Activated T-cell treated with anti-CD3 and anti-CD28 coated beads for 48 hours (primary cell): ENCODE measurements at places on chromosomes 5 and 9.
A peak's percentile ranks its signal among the peaks of the same experiment; 100 is the strongest.

GRCh38 chr9:21395778-21396717 lies 10.8 kb upstream of the IFNA2 start:
- DNase-seq: peak; percentile 42

- no peak for DNase-seq
These were observed 139.4 kb downstream of the GNAQ start for GRCh38 chr9:77892171-77892570.

DNA sequence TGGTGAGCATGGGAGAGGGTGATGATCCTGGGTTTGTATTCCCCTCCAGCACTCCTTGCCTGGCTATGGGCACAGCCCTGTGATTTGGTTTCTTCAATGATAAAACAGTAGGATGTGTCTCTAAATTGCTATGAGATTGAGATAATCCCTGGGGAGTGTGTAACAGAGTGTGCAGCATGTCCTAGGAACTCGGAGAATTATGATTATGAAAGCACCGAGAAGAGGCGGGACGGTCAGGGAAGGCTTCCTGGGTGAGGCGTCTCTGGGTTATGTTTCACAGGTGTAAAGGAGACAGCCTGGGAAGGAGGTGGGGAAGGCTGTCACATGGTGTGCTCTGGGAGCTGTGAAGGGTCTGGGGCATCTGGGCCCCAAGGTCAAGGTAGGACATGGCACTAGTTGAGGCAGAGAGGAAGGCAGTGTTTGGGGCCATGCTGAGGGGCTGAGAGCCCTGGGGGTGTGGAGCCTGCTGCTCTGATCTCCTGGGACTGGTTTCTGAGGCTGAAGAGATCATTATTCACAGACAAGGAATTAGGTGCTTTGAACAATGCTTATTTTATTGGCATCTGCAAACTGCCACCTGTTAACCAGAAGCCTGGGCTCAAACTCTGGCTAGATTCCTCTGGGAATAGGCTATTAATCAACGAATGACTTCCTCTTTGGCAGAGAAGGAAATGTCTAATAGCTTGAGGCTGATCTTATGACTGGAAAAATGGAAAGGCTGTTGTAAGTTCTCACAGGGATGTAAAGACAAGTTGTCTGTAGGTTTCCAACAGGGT lies 73.8 kb upstream of the IL12B start:
- no peak for DNase-seq

DNA sequence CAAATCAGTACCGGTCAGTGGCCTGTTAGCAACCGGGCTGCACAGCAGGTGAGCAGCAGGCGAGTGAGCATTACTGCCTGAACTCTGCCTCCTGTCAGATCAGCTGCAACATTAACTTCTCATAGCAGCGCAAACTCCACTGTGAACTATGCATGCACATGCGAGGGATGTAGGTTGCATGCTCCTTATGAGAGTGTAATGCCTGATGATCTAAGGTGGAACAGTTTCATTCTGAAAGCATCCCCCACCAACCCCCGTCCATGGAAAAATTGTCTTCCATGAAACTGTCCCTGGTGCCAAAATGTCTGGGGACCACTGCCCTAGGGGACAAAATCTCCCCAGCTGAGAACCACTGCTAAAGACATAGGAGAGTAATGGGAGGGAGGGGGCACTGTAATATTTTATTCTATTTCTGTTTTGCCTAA lies 51.1 kb downstream of the P4HA2 start:
- DNase-seq: no peak

- no peak for DNase-seq
These were observed 31.1 kb upstream of the TRIM14 start for GRCh38 chr9:98150164-98150563.

DNA sequence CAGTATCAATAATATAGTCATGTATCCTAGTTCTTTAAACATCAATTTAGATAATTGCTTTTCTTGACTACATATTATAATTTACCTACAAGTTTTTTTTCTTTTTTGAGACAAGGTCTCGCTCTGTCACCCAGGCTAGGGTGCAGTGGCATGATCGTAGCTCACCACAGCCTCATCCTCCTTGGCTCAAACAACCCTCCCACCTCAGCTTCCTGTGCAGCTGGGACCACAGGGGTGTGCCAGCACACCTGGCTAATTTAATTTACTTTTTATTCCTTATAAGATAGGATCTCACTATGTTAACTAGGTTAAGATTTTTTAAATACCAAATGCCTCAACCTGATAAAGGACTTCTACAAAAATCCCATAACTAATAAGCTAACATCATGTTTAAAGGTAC lies 21.1 kb downstream of the UIMC1 start:
- no peak for DNase-seq

DNA sequence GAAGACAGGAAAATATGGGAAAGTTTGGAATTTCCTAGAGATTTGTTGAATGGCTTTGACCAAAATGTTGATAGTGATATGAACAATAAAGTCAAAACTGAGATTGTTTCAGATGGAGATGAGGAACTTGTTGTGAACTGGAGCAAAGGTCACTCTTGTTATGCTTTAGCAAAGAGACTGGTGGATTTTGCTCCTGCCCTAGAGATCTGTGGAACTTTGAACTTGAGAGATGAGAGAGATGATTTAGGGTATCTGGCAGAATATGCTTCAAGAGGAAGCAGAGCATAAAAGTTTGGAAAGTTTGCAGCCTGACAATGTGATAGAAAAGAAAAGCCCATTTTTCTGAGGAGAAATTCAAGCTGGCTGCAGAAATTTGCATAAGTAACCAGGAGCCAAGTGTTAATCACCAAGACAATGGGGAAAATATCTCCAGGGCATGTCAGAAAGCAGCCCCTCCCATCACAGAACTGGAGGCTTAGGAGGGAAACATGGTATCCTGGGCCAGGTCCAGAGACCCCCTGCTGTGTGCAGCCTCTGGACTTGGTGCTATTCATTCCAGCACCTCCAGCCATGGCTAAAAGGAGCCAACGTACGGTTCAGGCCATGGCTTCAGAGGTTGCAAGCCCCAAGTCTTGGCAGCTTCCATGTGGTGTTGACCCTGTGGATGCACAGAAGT lies 114.3 kb upstream of the STARD4 start:
- DNase-seq: no peak

- no peak for DNase-seq
These were observed 224.0 kb downstream of the GAS1 start for GRCh38 chr9:86723346-86723745.

DNA sequence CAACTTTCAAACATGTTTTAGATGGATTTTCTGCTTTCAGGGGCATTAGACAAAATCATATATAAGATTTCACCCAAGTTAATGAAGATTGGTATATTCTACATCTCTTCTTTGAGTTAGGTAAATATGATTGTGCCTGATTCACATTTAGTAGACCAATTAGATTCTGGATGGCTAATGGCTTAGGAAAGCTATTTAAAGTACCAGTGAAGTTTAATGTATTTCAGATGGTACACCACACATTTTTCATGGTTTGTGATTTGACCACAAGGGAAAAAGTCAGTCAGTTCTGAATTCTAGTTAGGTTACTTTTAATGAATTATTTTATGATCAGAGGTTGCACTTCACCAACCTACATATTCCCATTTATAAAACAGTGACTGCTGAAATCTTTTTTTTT lies 409.7 kb downstream of the ADGRV1 start:
- DNase-seq: no peak

- DNase-seq: no peak
These were observed 31.4 kb upstream of the LPCAT1 start for GRCh38 chr5:1555011-1555807.

DNA sequence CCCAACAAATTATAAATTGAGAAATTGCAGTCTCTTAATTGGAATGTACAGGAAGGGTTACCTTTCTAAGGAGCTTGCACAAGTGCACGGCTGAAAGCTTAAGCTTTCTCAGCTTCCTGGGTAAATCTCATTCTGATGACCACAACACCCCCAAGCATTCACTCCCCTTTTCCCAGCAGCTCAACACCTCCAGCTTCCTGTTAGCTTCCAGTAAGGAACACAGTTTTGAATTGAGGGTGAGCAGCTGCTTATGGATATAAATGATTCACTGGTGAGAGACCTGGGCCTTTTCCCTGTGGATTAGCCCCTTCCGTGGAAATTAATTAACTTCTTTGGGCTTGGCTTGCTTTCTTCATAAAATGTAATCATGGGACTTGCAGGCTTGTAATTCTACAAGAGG lies 101.2 kb downstream of the SLC28A3 start:
- DNase-seq: no peak

GRCh38 chr5:178111925-178112324 lies 1.4 kb upstream of the N4BP3 start:
- no peak for DNase-seq

- DNase-seq: no peak
These were observed 4.3 kb downstream of the CACFD1 start for GRCh38 chr9:133463864-133464615.

GRCh38 chr5:176676361-176676824 lies 29.1 kb downstream of the TSPAN17 start:
- DNase-seq: no peak

DNA sequence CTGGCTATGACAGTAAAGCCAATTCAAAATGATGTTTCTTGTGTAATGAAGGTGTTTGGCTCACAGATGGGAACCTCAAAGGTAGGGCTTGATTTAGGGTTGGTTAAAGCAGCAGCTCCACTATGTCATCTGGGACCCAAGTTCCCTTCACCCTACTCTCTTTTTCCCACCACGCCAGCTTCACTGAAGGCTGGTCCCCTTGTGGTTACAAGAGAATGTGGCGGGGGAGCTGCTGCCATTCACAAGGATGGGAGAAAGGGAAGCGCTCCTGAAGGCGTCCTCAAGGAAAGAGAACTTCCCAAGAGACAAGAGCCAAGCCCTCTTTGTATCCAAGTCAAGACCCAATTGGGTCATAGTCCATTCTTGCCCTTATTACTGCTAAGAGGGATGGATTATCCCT lies 72.7 kb downstream of the NTRK2 start:
- no peak for DNase-seq

DNA sequence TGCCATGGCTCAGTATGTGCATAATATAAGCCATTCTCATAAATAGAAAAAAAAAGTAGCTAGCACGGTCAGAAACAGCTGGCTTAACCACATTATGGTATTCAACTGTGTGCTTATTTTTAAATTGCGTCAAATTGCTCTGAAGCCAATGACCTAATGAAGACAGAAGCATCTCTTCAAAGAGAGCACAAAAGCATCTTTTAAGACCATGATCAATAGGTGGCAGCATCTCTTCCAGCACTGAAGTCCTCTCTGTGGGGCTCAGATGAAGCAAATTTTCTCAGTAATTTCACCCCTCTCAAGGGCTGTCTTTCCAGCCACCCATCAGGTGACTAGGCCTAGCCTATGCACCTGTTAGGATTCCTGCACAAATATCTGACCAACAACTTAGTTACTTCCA lies 251.4 kb downstream of the GLIS3 start:
- no peak for DNase-seq

DNA sequence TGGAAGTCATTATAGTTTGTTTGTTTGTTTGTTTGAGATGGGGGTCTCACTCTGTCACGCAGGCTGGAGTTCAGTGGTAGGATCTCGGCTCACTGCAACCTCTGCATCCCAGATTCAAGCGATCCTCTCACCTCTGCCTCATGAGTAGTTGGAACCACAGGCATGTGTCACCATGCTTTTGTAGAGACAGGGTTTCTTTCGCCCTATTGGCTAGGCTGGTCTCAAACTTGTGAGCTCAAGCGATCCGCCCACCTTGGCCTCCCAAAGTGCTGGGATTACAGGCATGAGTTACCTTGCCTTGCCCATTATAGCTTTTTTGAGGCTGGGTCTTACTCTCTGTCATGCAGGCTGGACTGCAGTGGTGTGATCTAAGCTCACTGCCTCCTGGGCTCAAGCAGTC lies 28.8 kb downstream of the NSD1 start:
- no peak for DNase-seq

- peak; percentile 21 for DNase-seq
These were observed 28.9 kb downstream of the HABP4 start for GRCh38 chr9:96478829-96479371.

- no peak for DNase-seq
These were observed 181.6 kb downstream of the DAB2IP start for GRCh38 chr9:121833061-121833460.

DNA sequence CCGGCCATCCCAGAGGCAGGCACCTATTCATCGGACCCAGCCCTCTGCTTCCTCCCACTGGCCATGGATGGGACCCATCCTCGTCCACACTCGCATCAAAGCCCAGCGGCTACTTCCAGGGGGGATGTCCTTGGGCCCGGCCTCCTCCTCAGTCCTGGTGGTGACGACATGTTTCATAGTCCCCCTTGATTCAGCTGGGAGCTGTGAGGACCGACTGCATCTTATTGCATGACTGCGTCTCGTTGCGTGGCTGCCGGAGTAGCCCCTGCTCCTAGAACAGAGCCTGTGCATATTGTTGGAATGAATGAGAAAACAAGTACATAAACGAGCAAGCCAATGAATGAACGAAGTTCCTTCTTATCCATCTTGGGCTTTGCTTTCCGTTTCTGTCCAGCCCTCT lies 12.8 kb downstream of the NCS1 start:
- DNase-seq: no peak

- DNase-seq: no peak
These were observed 156.0 kb downstream of the SEC61B start for GRCh38 chr9:99377790-99378775.

GRCh38 chr5:67490543-67491321 lies 294.1 kb upstream of the CD180 start:
- no peak for DNase-seq

- no peak for DNase-seq
These were observed 55.9 kb upstream of the ERCC6L2 start for GRCh38 chr9:95819636-95820035.

DNA sequence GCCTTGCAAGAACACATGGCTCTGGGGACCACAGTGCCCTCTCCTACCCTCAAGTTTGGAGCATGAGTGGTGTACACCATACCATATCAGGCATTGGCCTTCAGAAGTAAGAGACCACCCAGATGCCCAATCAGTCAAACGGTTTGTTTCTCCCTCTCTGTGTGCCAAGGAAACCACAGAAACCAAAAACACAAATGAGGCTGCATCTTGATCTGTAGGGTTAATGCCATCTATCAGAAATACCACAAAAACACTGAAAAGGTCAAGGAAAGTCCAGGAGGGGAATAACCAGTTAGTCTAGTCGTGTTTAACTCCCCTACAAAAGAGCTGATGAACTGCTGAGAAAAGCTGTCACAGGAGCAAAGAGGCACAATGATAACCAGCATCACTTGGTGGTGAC lies 78.4 kb downstream of the INSYN2B start:
- no peak for DNase-seq

GRCh38 chr5:56574778-56575177 lies 240.6 kb upstream of the MAP3K1 start:
- no peak for DNase-seq

GRCh38 chr5:123476731-123477130 lies 35.2 kb upstream of the CSNK1G3 start:
- DNase-seq: no peak
